ENCODE measurements at places on chromosomes 7 and 10.

DNA sequence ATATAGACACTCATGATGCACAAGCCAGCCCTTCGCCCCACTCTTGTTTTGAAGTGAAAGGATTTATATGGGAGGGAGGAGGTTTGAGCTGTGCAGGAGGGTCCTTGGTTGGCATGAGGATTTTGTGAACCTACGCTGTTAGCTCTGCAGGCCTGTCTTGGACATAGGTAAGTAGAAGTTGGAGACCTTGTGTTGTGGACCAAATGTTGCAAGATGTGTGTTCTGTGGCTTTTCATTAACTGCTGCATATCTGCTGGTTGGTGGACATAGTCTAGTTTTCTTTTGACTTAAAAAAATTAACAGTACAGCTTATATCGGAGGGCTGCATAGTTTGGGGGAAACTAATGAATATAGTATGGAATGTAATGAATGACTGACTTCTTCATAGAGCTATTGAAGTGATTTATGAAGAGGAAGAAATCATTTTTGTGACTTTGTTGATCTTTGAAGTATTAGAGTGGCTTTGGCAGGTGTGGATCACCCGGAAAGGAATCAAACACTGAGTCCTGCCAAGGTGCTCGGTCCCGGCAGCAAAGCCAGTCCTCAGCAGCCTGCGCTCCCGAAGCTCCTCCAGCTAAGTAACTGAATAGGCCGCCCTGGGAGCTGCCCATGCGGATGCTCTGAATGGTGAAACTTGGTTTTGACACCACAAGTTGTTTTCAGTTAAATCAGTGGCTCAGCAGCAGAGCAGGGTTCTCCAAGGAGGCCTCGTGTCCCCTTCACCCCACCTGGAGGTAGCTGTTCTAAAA, 3.2 kb downstream of the MGMT start:
- DNase-seq = no peak

DNA sequence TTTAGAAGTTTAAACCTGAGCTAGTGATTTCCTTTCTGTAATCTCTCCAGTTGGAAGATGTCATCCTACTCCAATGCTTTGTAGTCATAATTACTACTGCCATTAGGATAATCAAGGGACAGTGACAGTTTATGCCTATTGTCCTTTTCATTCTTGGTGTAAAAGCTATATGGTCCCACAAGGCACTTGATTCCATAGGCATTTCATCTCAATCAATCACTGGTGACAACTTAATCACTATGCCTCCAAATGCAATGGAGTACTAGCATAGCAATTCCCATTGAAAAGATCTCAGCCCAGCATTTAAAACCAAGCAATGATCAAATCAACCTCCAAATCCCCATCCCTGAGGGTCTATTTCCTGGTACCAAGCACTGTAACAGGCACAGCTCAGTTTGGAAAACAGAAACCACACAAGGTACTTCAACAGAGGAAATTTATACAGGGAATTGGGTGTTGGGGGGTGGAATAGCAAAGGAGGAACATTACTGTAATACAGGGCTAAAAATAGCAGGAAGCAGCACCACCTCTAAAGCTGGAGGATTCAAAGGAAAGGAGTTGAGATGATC, 51.0 kb downstream of the FHIP2A start:
- DNase-seq = no peak

- no peak for DNase-seq
Observed at GRCh38 chr7:28625432-28625831, 213.1 kb downstream of the CREB5 start.

DNA sequence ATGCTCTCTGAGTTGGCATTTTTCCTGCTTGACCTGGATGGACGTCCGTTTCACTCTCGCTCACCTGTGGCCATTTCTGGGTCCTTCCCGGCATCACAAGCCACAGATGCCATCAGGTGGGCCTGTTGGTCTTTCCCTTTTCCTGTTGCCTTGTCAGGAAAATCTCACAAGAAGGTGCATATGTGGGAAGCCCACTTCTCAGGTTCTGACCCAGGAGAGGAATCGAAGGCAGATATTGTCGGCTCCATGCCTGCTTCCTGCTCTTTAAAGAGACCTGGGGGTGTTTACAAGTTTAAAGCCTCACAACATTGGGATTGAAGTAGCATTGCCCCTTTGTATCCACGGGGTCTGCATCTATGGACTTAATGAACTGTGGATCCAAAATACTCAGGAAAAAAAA, 357.9 kb downstream of the RPS24 start:
- DNase-seq = no peak

DNA sequence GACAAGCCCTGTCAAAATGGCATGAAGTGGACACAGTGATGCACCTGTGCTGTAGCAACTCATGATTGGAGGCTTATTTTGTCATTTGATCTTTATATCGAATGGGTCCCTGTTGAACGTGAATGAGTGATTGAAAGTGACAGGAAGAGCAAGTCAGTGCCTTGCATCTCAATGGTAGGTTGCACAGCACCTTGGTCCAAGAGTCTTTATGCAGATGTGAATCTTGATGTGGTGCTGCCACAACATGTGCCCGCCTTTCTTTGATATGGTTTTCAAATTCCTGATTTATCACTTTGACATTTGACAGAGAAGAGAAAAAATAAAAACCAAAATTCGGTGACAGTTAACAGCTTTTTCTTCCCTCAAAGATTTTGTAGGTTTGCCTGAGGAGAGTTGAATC, 1182.4 kb downstream of the DNAJB9 start:
- DNase-seq = no peak

DNA sequence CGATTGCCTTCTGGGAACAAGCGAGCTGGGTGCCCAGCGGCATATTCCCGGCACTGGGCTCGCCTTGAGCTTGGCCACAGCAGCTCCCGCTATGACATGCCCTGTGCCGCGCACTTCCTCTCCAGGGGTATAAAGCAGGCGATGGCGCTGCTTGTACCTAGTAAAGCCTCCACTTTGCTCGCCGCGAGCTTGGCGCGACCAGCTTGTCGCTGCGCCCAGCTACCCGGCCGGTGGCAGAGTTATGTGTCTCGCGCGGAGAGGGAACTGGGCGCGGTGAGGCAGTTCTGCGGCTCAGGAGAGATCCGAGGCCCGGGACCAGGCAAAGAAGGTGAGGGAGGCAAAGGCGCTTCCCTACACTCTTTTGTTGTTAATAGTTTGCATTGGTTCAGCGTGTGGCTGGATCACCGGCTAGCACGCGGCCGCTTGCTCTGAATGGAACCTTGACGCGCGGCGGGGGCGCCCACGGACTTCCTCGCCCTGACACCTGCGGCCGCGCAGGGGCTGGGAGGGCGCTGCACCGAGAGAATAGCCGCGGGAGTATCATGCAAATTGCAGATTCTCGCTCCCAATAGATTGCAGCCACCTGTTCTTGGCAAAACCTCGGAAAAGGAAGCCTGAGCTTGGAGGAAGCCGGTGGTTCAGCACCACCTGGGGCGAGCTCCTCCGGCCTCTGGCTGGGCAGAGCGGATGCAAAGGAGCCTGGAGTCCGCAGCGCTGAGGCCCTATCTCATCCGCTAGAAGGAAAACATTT, 3.0 kb upstream of the BUB3 start:
- DNase-seq = no peak

DNA sequence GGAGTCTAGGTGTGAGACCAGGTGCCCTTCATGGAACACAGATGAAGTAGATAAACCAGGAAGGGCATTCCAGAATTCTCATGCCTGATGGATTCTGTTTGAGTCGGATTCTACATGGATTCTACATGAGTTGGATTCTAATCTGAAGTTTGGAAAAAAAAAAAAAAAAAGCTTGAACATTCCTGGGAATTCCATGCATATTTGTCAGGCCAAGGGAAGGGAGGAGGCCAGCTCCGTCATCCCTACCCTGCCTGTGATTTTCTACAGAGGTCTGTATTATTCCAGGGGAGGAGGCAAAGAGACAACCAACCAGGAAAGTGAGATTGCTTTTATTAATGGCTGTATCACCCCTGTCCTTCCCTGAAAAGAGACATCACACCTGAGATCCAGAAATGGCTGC, 27.8 kb upstream of the EBLN1 start:
- no peak for DNase-seq

- no peak for DNase-seq
Observed at GRCh38 chr7:48587475-48587874, 336.9 kb upstream of the CDC14C start.

DNA sequence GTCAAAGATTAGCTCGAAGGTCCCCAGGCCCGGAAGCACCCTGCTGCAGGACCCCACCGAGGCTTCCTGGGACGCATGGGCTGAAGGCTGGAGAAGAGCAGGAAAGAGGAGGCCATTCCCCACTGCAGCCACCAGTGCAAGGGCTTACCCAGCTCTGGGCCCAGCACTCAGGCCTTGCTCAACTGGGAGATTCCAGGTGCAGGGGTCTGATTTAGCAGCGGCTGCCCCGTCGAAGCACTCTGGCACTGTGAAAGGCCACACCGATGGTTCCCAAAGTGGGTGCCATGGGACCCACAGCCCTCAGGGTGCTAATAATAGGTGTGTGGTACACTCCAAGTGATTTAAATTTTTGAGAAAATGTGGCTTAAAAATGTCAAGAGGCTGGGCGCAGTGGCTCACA, 130.9 kb downstream of the OAT start:
- no peak for DNase-seq

- no peak for DNase-seq
Observed at GRCh38 chr10:62631241-62631640, 173.3 kb upstream of the ADO start.

- no peak for DNase-seq
Observed at GRCh38 chr10:77946084-77946483, 19.5 kb upstream of the DLG5 start.

DNA sequence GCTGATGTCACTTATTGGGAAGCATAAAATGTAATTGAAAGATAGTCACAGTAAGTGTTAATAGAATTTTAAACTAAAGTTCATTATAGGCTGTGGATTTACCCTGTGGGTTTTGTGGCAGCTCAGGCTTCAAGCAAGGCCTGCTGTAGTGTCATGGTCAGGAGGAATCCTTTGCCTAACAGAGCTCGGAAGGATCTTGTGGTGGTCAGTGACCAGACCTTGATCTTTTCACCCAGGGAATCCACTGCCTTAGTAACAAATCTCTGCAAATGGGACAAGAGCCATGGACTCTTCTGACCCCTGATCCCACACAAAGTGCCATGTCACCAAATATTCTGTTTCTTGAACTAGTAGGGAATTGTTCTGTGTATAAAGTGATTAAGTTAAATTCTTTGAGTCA, 20.6 kb upstream of the HDAC9 start:
- DNase-seq = no peak

- no peak for DNase-seq
Observed at GRCh38 chr7:134839298-134839697, 59.9 kb downstream of the CALD1 start.

- peak; percentile 50 for DNase-seq
Observed at GRCh38 chr10:3980660-3981059, 195.7 kb upstream of the KLF6 start.

DNA sequence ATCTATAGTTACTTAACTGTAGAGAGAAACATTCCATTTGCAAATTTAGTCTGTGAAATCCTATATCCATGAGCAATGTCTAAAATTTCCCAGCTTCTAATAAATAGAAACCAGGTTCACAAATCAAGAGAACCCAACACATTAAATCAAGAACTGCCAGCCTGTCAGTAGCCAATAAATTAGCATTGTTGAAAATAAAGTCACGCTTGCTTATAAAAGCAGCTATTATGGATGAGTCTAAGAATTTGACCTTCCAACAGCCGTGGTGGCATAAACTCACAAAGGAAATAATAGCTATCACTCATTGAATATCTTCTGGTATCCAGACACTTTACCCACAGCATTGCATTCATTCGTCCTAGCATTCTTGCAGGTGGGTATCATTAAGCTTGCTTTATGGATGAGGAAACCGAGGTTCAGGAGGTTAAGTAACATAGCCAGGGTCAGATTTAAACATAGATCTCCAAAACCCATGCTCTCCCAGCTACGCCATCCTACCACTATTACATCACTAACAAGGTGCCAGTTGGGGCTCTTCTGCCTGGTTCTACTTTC, 260.1 kb upstream of the YAE1 start:
- no peak for DNase-seq

DNA sequence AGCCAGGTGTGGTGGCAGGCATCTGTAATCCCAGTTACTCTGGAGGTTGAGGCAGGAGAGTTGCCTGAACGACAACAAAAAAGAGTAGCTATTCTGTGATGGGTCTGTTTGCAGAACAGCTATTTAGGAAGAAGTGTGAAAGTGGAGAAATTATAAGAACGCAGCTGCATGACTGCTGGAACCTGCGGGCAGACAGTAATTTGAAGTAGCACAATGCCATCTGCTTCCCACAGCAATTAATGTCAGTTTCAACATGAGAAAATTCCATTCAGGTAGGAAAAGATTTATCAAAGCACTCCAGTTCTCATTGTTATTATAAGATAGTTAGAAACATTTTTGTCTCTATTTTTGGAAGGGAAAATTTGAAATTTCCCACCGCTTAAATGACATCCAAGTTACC, 21.5 kb downstream of the LAMB1 start:
- no peak for DNase-seq

DNA sequence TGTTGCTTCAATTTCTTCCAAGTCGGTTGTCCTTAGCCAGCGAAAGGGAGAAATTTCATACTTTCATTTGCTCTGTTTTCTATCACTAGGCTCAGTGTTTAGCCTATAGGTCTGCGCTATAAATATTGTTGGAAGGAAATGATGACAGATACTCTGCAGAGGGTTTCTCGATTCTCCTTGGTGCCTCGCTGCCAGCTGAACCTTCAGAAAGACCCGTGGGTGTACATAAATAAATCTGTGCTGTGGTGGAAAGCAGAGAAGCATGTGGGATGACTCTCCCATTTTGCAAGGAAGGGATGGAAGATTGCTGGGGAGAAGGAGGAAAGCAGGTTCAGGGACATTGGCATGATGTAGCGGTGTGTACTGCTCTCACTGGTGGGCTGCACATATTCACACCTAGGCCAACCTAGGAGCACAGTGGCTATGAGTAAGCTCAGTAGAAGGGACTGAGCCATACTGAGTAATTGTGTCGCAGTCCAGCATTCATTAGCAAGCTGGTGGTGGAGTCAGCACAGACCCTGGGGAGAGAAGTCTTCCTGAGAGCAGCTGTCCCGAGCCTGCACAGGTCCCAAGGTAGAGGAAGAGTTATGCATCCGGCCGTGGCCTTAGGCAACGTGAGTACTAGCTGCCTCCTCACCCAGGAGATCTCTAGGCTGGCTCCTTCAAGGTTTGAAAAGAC, 50.5 kb downstream of the PNLIPRP3 start:
- DNase-seq = no peak

DNA sequence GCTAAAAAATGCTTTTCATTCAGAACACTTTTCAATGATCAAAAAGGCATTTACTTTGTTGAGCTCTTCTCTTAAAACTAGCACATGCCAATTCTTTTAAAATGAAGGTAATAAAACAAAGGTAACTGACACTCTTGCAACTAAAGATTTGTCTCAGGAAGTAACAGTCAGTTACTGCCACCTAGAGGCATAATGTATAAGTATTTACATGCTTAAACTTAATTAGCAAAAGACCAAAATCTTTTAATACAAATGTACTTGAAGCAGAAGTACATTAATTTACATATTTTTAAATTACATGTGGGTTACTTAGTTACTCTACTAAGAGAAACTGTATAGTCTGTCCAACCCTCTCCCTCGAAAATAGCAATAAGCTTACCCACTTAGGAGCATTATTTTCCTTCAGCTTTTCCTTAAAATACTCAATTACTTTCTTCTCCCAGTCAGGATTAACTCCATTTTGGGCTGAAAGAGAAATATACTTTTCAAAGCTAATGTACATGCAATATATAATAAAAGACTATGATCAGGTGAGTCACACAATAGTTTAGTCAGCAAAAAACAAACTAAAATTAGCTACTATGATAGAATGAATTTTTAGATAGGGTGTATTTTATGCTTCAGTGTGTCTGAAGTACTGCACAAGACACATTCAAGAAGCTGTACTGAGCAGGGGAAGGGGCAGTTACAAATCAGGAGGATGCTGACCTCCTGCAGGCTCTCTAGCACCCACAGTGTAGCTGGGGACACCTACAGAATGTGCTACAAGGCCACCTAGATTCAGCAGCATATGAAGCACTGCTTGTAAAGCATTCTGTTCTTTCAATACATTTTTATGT, 13.0 kb downstream of the MCMBP start:
- peak; percentile 80 for DNase-seq
